ENCODE measurements at places on chromosomes 7 and 10. TPM values are rescaled to one million over a fixed set of nuclear protein-coding genes. Genes with fewer than 3 reads are reported as not detected.

CRTAC1 gene
- total RNA-seq = 0.22 TPM

HECW1 gene
- not detected for total RNA-seq

PAOX gene
- 14.5 TPM for total RNA-seq

MRC1 gene
- total RNA-seq = 0.76 TPM

NPFFR1 gene
- total RNA-seq = not detected

DNA sequence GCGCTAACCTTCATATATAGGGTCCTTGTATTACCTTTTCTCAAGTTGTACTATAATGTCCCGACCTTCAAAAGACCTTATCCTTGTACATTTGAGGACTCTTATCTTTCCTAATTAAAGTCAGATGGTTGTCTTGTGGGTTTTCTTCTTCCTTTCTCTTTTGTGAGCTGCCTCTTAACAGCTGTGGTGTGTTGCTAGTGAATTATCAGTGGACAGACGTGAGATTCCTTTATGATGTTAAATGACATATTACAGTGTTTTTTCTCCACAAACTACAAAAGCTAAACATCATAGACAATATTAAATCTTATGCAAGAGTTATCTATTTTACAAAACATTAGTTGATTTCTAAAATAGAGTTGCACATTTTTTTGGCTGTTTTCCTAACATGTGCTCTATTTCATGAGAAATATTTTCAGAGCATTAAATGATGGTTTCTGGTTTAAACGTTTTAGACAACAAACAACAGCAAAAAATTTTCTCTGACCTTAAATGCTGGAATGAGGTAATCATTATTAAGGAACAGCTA is 272.2 kb upstream of the NPVF start:
- no peak for DNase-seq

DNA sequence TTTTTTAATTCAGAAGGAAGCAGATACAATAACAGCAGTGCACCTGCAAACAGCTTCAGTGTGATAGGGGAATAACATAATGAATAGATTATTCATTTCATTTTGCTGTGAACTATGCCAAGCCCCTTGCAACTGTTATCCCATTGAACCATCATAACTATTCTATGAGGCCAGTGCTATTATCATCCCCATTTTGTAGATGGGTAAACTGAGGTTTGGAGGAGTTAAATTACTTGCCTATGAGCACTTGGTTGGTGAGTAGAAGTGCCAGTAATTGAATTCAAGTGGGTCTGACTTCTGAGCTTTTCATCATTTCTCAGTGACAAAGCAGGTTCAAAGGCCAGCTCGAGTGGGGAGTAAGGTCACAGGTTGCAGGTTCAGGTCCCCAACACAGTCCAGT is 16.8 kb upstream of the XPNPEP1 start:
- no peak for DNase-seq

DNA sequence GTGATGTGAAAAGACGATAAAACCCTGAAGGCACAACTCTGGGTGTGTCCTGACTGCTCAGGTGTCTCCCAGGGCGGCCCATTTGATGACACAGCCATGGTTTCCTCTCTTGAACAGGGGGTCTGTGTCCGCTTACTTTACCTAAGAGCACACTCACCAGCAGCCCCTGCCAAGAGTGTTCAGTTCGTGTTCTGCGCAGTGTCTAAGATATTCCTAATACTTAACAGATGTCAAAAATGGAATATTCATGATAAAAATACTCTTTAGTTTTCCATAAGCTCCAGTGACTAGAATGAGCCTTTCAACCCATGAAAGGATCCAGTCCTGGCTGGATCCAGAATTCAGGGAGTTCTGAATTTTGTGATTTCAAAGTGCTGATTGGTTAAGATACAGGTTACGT is 492.4 kb downstream of the TNS3 start:
- no peak for DNase-seq

- DNase-seq = no peak
These were observed 16.0 kb downstream of the GIMAP8 start for GRCh38 chr7:150466477-150466876.

- DNase-seq = no peak
These were observed at the start of gene WDR86 for GRCh38 chr7:151409667-151410404. WDR86 (minus strand) TSS chr7:151410038; CDS start chr7:151409589, 449 bp downstream.

DNA sequence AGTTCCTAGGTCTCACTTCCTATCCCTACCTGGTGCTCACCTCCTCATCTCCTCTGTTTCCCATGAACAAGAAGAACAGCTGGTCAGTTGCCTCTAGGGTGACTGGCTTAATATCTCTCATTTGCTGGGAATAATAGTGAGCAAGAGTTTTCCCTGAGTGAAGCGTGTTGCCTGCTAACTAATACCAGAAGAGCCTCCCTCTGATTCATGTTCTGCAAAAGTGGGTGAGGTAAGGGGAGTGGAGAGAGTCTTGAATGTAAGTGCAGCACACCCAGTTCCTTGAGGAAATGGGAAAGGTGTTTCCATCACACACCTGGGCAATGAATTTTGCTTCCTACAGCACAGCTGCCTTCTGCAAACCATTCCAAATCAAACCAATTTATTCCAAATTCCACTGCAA is 29.6 kb downstream of the FZD1 start:
- DNase-seq = no peak

- DNase-seq = no peak
These were observed 77.3 kb downstream of the UNCX start for GRCh38 chr7:1309996-1310395.

DNA sequence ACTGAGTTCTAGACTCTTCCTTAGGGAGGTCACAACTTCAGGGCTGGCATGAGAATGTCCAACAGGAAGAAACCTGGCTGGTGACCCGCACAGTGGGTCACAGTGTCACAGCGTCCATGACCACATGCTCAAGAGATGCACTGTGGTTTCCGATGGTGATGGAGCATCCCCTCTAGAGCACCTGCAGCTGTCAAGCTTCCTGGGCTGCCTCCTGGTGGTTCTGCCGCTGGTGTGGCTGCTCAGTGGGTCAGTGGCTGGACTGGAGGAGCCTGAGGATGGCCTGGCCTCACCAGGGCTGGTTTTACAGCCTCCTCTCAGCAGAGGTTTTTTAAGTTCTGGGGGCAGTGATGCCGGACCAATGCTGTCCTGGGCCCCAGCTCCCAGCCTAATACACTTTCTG is 149.3 kb downstream of the SH3PXD2A start:
- DNase-seq = no peak

GRCh38 chr10:44418637-44419036 is 33.7 kb upstream of the CXCL12 start:
- no peak for DNase-seq

GRCh38 chr10:114823077-114823463 is 1.5 kb downstream of the FHIP2A start:
- DNase-seq = no peak

DNA sequence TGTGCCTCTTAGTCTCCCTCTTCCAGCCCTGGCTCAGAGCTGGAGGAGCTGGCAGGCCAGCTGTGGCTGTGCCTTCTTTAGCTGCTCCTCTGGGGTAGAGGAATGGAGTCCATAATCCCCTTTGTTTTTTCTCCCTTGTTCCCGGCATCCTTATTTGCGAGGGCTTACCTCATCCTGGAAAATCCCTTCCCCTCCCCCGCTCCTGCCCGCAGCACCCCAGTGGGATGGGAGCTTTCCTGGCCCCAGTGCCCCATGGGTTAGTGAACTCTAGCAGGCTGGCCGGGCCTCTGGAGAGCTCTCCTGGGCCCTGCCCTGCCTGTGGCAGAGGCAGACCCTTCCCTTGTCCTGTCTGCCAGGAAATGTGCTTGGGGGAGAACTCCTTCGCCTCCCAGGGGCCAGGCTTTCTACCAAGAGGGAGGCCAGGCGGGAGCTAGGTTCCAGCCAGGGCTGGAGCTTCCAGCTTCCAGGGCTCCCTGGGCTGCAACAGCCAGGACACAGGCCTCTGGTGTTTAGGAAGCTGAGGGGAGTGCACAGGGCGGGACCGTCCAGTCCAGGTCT is 16.5 kb upstream of the TRIM8 start:
- no peak for DNase-seq

DNA sequence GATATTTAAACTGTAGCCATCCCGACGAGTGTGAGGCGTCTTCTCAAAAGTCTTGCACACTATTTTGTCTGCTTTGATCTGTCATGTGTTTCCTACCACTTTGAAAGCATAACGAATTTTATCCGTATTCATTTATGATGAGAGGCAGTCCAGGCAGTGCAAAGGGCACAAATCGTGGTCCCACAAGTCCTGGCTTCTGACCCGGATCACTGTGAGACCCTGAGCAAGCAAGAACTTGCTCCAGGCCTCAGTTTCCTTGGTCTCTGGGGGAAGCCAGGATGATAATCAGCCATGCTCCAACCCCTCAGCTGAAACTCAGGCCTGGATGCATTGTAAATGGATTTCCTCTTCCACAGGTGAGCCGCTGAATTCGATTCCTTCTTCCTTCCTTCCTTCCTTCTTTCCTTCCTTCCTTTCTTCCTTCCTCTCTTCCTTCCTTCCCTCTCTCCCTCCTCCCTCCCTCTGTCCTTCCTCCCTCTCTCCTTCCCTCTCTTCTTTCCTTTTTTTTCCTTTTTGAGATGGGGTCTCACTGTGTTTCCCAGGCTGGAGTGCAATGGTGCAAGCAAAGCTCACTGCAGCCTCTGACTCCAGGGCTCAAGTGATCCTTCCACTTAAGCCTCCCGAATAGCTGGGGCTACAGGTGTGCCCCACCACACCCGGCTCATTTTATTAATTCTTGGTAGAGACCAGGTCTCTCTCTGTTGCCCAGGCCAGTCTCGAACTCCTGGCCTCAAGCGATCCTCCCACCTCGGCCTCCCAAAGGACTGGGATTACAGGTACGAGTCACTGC is 18.4 kb upstream of the ZKSCAN1 start:
- no peak for DNase-seq

- no peak for DNase-seq
These were observed at the start of gene PPP1R17 for GRCh38 chr7:31687024-31687748. PPP1R17 (plus strand) TSS chr7:31687215; CDS start chr7:31692442, 5,227 bp downstream.

- DNase-seq = no peak
These were observed 25.6 kb downstream of the IRF5 start for GRCh38 chr7:128963327-128963757.

- no peak for DNase-seq
These were observed 345.8 kb downstream of the KCNMA1 start for GRCh38 chr10:77291596-77292505.
